Stimulated activated CD8-positive, alpha-beta memory T cell treated with anti-CD3 and anti-CD28 coated beads, Interleukin-15, amount 100 ng/mL, for 1 hour (primary cell): ENCODE measurements at places on chromosomes 12 and 14.

GRCh38 chr14:60807971-60808370 is 73.4 kb downstream of the MNAT1 start:
- DNase-seq: no peak

DNA sequence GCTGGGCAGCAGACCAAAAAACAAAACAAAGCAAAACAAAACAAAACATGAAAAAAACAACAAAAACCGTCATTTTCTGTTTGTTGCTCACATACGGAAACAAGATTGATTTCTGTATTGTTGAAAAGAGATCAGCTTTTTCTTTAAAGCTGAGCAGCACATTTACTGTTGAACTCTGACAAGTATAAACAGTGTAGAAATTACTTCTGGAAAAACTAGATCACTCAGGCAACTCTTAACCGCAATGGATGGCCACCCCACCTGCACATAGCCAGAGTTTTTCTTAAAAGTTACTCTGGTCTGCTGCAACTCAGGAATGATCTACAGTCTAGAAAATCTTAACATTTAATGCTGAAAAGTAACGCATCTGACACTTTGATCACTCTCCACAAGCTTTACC is 80.9 kb downstream of the PPM1H start:
- DNase-seq: no peak

GRCh38 chr12:65525491-65526141 is 247.1 kb downstream of the MSRB3 start:
- no peak for DNase-seq

- no peak for DNase-seq
Measured at GRCh38 chr14:69208666-69209065, 17.4 kb downstream of the EXD2 start.

DNA sequence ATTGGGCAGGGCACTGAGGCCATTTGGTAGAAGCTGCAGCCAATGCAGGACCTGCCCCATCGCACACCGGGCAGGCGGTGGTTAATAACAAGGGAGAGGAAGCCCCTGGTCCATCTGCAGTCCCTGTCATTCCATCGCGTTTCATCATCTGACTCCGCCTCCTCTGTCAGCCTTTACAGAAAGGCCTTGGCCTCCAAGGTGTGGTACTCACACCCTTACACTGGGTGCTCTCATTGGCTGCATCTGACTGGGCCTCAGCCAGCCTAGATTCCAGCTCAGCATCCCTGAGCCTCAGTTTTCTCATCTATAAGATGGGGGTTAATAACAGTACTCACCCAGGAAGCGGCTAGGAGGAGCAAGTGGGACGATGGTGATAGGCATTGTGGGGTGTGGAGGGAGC is 14.7 kb upstream of the HHIPL1 start:
- DNase-seq: no peak

GRCh38 chr12:79834712-79835376 is 100.1 kb downstream of the PPP1R12A start:
- no peak for DNase-seq

DNA sequence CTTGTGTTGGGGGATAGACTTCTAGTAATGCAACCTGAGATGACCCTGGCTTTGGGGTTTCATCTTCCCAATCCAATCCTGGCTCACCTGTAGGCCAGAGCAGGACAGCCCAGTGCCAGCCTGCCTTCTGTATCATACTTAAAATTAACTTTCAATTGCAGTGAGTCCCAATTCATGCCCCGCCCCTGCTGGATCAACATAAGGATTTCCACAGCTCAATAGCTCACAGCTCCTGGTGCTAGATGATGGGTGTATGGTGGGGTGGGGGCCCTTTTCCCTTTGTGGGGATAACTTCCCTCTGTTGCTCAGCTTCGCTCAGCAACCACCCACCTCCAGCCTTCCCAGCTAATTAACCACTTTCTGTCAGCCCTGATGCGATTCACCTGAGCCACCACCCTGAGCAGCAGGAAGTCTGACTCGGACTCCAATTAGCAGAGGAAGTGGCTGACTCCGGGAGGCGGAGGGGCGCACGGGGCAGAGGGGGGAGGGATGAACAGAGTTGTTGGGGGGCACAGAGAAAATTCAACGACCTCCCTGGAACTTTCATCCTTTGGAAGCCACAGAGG is 24.3 kb upstream of the CHGA start:
- no peak for DNase-seq

- peak; percentile 8 for DNase-seq
Measured at GRCh38 chr12:2813214-2814185, 1.0 kb downstream of the ITFG2 start.

- DNase-seq: no peak
Measured at GRCh38 chr12:15253990-15254389, 32.8 kb upstream of the RERG start.

DNA sequence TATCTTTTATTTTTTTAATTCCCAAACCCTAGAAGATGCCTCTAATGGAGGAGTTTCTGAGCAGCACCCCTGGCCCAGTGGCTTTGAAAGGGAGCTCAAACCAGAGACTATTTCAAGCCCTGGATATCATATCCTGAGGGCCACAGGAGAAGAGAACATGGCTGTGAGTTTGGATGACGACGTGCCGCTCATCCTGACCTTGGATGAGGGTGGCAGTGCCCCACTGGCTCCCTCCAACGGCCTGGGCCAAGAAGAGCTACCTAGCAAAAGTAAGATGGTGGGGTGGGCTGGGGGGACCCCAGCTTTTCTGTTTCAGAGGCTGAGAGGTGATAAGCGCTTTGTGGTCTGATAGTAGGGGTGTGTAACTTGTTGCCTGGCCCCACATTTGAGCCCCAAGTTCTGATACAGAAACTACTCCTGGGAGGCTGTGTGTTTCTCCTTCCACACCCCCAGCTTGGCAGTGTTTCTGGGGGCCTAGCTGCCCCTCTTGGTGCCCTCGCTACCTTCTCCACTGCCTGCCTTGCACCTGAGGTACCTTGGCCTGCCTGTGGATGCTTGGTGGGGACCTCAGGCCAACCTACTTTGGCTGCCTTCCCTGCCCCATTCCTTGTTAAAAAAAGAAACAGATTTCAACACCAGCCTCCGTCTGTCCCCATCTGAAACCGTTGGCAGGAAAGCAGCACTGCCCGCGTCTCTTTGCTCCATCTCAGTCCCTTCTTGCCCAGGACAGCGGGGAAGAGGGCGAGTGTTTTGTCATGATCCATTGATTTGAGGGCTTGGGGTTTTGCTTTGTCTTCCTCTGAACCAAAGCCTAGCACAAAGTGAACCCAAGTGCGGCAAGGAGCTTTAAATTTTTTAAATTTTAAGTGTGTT is 5.7 kb downstream of the TPCN1 start:
- no peak for DNase-seq

DNA sequence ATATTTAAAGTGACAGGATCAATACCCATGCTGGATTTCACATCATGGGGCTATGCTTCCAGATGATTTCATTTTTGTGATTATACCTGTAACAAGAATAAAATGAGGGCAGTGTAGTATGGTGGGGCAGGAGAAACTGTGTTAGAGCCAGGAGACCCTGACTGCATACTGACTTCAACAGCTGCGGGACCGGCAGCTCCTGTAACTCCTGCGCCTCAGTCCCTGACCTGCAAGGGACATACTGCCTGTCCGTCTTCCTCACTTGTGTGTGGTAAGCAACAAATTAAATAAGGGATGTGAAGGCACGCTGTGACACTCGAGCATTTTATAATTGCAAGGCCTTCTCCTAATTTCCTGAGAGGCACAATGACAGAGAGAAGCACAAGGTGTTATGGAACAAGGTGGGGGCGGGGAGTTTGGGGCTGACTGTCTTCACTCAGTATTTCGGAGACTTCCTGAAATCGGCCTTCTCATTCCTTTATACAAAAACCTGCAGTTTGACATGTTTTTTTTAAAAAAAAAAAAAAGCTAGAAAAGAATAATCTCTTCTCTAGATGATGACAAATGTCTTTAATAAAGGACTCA is 164.2 kb downstream of the TTC7B start:
- DNase-seq: no peak

DNA sequence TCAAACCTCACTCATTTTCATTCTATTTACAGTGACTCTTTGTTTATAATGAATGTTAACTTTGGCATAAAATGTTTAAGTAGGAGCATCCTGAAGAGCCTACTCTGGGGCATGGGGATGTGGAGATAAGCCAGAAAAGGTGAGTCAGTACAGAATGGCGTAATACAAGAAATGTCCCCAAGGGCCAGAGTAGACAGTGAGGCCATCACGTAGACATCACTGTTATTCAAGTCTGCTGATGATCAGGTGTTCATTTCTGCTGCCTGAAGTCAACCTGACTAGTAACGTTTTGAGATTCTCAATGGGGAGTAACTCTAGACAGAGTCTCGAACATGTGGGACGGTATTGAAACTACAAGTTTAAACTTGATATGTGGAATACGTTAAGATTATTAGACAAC is 47.6 kb upstream of the PKP2 start:
- no peak for DNase-seq

DNA sequence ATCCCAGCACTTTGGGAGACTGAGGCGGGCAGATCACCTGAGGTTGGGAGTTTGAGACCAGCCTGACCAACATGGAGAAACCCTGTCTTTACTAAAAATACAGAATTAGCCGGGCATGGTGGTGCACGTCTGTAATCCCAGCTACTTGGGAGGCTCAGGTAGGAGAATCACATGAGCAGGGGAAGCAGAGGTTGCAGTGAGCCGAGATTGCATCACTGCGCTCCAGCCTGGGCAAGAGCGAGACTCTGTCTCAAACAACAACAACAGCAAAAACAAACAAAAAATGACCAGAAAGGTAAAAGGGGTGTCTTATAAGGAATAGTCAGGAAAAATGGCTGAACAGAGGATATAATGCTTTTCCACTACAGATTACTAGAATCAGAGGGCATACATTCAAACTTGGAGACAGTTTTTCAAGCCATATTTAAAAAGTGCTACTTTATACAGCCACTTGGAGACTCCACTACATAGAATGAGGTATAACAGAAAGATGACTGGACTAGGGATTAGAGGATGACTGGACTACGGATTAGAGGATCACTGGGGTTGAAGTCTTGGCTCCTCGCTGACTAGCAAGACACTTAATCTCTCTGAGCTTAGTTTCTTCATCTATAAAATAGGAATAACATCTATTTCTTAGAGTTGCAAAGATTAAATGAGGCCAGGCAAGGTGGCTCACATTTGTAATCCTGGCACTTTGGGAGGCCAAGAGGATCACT is 4.9 kb upstream of the CS start:
- no peak for DNase-seq

- DNase-seq: no peak
Measured at GRCh38 chr12:123494124-123494851, 36.3 kb downstream of the SNRNP35 start.

DNA sequence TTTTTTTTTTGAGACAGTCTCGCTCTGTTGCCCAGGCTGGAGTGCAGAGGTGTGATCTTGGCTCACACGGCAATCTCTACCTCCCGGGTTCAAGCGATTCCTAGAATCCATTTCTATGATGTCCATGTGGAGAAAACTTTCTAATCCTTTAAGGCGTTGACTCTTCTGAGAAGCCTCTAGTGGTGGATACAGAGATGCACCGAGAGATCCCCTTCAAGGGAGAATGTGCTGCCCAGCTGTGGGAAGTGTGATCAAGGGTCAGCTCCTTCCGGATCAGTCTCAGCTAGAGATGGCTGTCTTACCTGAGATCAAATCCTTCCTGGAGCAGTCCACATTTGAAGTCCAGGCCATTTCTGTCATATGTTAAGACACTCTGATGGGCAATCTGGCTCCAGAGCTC is 92.7 kb upstream of the HECTD1 start:
- DNase-seq: no peak

DNA sequence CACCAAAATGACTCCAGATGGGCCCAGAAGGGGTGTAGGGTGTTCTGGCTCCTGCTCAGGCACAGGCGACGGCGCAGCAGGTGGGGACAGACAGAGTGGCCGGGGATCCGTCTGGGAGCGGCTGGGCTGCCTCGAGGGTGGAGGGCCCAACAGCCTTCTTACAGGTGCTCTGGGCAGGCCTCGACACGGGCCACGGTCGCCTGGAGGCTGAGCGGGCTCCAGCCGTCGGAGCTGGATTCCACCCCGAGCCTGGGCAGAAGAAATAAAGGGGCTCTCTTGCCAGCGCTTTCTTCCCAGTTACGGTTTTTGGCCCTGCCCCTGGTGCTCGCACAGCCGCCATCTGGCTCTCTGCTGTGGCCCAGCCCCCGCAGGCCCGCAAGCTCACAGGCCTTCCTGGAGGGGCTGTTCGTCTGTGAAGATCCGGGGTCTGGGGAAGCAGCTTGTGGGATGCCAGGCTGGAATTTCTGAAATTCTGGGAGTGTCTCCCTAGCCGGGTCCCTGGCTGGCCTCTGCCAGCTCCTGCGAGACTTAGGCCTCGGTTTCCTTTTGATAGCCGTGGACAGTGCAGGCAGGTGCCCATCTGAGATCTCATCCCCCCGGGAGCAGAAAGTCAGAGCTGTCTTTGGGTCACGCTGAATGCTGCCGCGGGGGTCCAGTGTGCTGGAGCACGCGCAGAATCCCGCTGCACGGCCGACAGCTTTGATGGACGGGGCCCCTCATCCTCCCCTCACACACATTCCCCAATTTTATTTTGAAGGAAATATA is 122.7 kb downstream of the PAPOLA start:
- DNase-seq: no peak

- no peak for DNase-seq
Measured at GRCh38 chr12:15505616-15506015, 183.3 kb downstream of the PTPRO start.

- no peak for DNase-seq
Measured at GRCh38 chr12:116397148-116397547, 119.7 kb upstream of the MED13L start.

- no peak for DNase-seq
Measured at GRCh38 chr14:86457481-86458135, 927.7 kb downstream of the FLRT2 start.

DNA sequence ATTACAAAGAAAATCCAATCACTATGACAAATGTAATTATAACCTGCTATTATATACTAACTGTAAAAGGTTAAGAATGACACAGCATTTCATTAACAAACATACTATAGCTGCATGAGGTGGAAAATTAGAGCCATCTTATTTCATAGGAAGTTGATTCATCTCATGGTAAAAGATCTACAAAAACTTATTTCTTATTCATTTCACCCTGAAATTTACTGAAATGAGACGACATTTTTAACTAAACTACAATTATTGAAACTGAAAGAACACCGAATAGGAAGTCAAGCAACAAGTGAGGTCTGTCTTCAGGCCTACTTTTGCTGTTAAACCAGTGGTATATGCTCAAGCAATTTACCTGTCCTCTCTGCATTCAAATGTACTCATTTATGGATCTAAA is 87.2 kb downstream of the CEP83 start:
- no peak for DNase-seq

DNA sequence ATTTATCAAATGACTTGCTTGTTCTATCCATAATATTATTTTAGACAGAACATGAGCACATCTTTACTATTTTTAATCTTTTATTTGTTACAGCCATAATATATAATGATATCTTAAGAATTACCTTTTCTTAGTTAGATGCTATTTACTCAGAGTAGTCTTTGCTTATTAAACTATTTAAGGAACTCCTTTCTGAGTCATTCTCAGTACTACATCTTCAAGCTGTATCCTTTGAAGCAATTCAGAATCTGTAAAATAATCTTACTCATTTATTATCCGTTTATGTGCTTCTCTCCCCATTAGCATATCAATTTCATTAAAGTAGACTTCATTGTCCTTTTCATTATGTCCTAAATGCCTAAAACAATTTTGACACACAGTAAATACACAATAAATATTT is 240.4 kb upstream of the FAR2 start:
- no peak for DNase-seq
